ENCODE measurements at places on chromosomes 2 and 18.

- DNase-seq: no peak
Measured at GRCh38 chr2:42108852-42109251, 60.3 kb upstream of the EML4 start.

DNA sequence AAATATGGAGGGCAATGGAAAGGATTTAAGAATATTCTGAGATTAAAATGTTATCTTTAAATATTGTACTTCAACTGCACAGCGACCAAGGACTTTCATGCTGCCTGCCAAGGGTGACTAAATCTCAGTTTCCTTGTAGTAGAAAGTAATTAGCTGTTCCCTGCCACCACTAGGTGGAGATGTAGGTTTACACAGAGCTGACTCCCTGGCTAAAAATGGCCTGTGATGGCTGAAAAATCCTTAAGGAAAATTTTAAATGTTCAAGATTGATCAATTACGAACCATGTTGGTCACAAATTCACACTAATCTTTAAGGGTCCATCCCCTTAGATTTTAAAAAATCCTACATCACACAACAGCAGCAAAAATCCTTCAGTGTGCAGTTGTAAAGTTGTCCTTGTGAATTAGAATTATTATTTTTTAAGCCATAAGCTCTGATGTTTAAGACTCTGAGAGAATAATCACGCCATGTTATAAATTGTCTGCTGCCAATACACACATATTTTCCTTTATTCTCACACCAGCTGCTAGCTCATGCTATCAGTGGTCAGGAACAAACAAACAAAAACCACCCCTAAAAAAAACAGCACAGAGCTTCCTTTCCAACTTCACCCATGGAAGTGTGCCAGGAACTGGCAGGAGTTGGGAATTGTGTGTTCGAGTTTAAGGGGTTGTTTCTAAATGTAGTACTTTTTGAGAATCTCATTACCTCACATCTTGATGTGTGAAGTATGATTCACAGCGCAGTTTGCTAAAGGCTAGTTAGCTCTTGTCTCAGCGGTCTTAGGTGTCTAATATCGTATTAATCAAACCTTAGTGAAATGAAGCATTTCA is 399.8 kb downstream of the TMEM182 start:
- DNase-seq: peak; percentile 1

DNA sequence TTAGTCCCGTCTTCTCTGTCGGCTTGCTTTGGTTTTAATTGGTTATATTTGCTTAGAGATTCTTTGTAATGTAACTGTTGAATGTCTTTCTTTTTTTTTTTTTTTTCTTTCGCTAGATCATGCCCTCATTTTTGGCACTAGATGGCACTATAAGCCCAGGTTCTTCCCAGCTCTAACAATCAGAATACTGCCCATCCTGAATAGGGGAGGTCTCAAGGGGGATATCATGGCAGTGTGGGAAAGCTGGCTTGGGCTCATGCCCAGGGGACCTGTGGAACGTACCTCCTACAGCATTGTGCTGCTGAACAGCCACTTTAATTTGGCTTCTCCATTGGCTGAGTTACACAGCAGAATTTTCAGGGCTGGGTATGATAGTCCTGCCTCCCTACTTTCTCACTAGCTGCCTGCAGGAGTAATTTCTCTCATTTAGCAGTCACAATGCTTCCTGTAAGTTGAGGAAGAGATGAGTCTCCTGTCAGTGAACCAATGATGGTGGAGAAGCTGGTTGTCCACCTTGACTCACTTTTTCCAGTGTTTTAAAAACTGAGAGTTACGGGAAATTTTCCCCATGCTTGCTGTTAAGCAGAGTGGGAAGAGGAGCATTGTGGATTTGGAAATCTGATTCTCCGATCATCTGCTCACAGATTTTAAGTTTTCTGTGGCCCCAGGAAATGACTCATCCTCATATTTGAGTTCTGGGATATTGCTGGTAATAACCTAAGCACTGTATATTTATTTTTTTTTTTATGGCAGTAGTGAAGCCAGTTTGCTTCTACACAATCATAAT is 47.2 kb downstream of the RAD51AP2 start:
- DNase-seq: no peak

DNA sequence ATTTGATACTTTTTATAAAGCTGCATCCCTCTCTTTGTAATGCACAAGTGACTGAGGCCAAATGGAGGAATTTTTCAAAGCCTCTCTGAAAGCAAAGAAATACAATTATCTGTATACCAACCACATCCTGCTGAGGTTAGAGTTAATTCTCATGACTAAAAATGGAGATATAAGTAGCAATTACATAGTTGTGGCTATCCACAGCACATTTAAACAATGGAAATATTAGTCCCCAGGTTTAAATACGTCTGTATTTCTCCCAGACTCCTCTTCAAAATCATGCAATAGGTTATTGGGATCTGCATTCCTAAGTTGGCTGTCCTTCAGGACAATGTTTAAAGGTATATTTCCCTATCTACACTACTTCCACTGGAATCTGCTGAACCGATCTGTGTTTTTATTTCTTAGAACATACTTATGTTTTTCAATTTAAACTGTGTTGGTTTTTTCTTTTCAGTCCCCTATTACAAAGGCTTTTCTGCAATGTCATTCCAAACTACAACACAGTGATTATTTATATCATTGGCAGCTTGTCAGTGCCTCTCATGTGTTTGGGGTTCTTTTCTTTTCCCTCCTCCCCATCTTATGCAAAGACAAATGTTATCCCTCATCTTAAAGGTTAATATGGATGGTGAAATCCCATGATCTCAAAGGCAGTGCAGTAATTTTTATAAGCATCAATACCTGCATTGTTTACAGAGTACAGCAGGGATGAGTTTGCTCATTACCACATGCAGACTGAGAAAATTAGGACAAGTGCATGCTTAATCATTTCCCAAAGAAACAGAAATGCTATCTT is 134.8 kb upstream of the FSHR start:
- no peak for DNase-seq

- DNase-seq: no peak
Measured at GRCh38 chr2:222298311-222299150, at the start of gene PAX3. TSS of gene PAX3 (minus strand) at chr2:222298998. CDS start at chr2:222298615, 383 bp downstream.

DNA sequence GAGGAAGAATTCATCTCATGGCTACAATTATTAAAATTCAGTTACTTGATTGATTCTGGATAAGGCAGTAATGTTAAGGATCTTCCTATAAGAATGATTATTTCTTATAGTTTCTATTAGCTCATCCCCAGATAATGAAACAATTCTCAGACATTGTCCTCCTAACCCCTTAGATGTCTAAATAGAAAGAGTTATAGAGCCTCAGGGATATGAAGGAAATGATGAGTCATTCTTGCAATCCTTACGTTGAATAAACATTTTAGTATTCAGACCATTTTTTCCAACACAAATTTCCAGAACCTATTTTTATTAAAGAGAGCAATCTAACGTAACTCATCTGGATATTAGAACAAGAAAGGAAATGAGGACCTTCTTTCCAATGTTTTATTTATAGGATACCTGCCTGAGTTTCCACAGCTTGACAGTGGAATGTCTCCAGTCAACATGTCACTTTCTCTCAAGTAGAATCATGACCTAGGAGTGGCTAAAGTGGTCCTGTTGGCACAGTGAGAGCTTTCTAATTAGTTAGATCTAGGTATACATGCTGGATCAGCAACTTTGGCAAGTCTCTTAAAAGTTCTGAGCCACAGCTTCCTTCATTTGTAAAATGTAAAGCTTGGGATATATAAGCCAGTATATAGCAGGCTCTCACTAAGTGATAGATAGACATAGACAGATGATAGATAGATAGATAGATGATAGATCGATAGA is 88.0 kb upstream of the RAB27B start:
- no peak for DNase-seq

DNA sequence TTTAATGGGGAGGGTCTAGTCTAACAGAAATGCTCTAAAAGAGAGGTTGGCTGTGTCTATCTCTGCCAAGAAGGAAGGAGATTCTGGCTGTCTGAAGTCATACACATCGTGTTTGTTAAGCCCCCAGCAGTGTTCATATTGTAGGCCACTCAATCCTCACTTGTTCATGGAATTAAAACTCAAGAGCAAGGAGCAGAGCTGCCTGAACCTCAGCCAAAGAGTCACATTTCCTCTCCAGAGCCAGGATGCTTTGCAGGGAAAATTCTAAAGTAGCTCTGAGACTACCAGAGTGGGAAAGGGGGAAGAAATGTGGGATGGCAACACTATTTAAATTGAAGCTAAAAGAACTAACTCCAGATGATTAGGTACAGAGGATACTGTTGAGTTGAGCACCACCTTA is 190.7 kb upstream of the CXCR4 start:
- DNase-seq: no peak

- DNase-seq: no peak
Measured at GRCh38 chr2:199818026-199818425, 33.0 kb downstream of the FTCDNL1 start.

All from AG09319 (cell line).